Caudate nucleus (tissue), 63 donors: ENCODE measurements at places on chromosomes 5 and 9.
A peak's percentile ranks its signal among the peaks of the same experiment; 100 is the strongest.

DNA sequence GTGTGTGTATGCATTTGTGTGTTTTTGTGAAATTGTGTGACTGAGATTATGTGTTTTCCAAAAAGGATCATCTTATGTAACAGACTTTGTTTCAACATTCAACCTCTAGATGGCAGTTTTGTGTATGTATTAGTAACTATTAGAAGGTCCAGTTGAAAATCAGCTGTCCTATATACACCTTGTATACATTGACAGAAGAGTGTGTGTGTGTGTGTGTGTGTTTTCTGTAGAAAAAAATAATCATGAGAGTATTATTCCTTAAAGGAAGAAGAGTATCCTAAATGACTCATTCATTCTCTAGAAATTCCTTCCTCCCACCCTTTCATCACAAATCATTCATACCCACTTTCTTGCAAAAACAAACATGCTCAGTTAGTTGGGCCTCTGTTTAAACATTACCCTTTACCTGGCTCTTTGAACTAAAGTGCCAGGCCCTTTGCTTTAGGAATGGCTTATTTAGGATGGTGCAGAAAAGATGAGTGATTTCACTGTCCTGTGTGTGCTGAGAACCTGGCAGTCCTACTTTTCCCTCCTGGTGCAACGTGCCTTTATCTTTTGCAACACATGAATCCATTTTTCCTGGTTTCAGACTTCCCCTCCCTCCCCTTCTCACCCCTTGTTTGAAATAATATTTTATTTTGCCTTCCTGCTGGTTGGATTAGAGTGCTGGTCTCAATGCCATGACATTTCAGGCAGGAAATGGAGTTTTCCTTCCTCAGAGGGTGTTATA lies 152.2 kb downstream of the ARHGAP26 start:
- DNase-seq = no peak

- DNase-seq = no peak
Measured at GRCh38 chr5:118687661-118688621, 300.4 kb downstream of the DTWD2 start.

- peak; percentile 63 for DNase-seq
Measured at GRCh38 chr9:34989946-34990635, 546 bp downstream of the DNAJB5 start.

- no peak for DNase-seq
Measured at GRCh38 chr5:83364312-83365299, 106.9 kb upstream of the VCAN start.

DNA sequence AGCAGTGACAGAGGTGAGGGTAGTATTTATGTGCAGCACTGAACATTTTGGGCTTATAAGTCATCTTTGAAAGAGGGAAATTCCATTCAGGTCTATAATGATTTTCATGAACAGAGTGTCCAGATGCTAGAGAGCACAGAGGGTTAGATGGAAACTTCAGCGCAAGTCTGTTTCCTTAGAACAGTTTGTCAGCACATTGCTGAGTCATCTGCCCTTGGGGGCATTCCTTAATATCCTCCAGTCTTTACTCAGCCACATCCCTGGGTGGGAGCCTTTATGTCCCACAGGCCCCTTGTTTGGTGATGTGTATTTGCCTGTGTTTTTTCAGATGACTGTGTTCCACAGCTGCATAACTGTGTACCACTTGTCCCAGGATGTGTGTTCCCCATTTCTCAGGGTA lies 138.5 kb upstream of the S1PR3 start:
- DNase-seq = no peak

DNA sequence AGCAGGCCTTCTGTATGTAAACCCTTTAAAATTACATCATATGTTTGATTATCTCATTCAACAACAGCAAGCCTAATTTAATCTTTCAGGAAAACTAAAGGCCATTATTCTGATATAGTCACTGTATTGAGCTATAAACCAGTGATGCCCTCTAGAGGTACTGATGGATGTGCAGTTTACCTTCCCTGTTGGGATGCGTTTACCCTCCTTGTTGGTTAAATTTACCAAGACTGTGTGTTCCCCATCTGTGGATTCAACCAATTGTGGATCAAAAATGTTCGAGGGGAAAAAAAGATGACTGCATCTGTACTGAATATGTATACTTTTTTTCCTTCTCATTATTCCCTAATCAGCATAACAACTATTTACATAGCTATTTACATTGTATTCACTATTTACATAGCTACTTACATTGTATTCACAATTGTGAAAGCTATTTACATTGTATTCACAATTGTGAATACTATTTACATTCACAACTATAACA lies 3.7 kb upstream of the BAAT start:
- no peak for DNase-seq

GRCh38 chr5:74082512-74083055 lies 456.6 kb downstream of the ARHGEF28 start:
- DNase-seq = no peak

DNA sequence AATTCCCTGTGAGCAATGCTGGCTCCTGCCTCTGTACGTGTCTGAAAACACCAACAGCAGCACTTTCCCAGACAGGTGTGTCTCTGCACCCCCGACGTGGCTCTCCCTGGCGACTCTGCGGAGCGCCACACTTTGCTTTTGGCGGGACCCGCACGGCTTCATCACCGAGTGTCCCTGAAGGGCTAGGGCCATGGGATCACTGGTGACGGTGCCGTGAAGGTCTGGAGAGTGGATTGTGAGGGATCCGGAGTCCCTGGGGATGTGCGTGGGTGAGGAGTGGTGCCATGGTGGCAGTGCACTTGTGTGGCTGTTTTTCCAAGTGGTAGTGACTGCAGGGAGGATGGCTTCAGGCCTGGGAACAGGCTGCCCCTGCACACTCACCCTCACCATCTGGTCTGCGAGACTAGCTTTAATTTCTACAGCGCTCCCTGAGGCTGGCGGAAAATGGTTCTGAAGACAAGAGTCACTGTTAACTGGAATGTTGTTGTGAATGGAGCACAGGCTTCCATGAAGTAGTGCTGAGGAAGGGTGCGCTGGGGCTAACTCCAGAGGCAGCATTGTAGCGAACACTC lies 3.2 kb downstream of the NKD2 start:
- DNase-seq = no peak

DNA sequence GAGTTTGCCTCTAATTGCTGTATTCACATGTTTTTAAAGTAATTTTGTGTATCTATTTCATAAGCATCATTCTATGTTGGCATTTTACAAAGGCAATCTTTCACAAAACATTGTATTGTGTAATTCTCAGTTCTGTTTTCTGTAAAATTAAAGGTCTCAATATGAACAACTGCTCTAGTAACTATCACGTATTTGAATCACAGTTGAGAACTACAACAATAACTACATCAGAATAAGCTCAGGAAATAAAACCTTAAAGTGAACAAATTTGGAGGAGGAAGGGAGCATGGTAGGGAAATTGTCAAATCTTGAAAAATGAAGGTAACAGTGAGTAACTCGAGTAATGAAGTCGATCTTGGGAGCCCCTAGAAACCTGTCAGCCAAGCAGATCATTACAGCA lies 22.5 kb upstream of the CAMK4 start:
- DNase-seq = no peak
